Stimulated activated CD4-positive, alpha-beta T cell treated with anti-CD3 and anti-CD28 coated beads, Interleukin-2, amount 100 ng/mL, for 48 hours (primary cell): ENCODE measurements at places on chromosomes 13 and 19.

DNA sequence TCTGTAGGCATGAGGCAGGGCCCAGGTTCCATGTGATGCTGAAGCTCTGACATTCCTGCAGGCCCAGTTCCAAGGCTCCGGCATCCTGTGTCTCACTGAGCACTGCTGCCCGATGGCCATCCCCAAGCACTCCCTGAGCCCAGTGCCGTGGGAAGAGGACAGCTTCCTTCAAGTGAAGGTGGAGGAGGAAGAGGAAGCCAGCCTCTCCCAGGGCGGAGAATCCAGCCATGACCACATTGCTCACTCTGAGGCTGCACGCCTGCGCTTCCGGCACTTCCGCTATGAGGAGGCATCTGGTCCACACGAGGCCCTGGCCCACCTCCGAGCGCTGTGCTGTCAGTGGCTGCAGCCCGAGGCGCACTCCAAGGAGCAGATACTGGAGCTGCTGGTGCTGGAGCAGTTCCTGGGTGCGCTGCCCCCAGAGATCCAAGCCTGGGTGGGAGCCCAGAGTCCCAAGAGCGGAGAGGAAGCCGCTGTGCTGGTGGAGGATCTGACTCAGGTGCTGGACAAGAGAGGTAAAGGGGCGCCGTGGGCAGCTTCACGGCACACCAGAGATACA is 8.0 kb downstream of the ZSCAN22 start:
- DNase-seq = no peak

DNA sequence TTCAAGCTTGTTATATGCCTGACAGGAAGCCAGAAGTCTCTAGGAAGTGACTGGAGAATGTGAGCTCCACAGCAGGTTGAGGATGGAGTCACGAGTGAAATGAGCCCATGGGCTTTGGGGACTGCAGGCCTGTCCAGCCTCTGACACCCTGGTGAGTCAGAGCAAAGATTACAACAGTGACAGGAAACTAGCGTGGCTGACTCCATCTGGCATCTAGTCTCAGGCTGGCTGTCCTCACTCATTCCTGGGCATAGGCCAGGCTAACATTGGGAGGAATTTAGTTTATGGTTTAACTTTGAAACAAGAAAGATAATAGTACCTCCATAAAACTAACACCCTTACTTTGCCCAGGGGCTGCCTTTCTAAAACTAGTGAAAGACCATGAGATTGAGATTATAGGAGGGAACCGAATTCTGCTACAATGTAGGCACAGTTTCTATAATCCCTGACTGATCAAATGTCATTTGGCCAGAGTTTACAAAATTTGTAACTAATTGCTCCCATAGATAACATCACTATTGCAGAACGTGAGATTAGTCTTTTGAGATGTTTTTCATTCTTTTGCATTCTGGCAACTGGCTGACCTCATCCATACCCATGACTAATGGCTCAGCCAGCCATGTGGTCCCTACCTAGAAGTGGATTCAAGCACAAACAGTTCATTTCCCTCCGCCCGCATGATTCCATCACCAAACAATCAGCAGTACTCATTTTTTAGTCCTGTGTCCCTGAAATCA is 28.4 kb downstream of the PSG1 start:
- DNase-seq = no peak

- no peak for DNase-seq
Measured at GRCh38 chr19:56942756-56943155, 102.2 kb upstream of the PEG3 start.

DNA sequence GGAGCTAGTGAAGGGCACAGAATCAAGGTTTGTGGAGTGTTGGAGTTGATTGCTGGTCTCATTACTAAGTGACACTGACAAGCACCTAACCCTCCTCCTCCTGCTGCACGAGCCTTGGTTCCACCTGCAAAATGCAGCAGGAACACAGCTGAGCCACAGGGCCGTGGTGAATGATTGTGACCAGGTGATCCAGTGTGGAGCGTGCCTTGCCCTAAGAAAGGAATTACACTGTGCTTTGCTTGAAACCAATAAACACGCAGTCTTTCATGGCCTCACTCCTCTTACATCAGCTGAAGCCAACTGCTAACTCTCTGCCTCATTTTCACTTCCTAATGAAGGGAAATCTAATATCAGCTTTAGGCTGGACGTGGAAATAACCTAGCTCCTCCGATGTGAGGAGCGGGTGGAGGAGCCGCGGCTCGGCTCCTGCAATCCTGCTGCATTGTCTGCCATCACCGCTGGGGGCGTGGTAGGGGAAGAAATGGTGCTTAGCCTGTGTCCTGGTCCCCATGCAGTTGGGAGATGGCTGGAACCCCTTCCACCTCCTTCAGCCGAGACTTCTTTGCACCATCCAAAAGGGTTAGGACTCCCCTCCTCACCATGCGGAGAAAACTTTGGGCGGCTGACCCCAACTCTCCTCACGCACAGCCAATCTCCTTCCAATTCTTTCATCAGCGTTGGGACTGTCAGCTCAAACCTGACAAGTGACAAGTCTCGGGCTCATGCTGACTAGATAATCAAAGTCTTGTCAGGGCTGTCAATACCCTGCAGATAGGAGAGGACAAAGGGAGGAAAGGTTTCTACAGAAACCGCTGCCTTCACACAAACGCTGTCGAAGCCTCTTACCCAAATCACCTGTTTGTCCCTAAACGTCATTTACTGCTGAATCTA is 427.9 kb downstream of the ZNF536 start:
- peak; percentile 13 for DNase-seq

DNA sequence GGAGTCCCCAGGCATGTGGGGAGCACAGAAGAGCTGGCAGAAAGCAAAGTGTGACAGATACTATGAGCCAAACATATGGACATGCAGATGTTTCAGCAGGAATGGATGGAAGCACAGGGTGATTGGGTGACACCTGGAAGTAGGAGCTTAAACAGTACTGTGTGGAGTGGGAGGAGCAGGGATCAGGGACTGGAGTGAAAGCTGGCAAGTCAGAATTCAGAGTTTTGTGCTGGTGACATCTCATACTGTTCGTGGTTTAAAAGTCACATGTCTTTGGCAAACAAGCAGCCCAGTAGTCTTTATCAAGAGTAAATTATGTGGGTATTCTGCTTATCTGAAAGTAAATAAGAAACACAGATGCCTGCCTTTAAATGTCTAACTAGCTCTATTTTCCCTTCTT is 408.2 kb downstream of the COG6 start:
- no peak for DNase-seq

DNA sequence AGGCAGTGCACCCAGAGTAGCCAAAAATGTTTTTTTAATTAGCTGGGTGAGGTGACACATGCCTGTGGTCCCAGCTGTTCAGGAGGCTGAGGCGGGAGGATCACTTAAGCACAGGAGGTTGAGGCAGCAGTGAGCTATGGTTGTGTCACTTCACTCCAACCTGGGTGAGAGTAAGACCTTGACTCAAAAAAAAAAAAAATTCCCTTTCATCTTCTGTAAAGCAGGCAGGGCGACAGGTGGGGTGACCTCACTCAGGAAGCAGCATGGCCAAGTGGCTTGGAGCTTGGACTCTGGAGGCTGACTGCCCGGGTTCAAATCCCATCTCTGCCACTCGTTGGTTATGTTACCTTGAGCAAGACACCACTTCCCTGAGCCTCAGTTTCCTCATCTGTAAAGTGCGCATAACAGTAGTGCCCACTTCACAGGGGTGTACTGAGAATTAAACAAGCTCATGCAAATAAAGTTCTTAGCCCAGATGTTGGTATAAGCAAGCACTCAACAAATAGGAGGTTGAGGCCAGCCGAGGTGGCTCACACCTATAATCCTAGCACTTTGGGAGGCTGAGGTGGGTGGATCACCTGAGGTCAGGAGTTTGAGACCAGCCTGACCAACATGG is 48.3 kb downstream of the MAP4K1 start:
- no peak for DNase-seq

DNA sequence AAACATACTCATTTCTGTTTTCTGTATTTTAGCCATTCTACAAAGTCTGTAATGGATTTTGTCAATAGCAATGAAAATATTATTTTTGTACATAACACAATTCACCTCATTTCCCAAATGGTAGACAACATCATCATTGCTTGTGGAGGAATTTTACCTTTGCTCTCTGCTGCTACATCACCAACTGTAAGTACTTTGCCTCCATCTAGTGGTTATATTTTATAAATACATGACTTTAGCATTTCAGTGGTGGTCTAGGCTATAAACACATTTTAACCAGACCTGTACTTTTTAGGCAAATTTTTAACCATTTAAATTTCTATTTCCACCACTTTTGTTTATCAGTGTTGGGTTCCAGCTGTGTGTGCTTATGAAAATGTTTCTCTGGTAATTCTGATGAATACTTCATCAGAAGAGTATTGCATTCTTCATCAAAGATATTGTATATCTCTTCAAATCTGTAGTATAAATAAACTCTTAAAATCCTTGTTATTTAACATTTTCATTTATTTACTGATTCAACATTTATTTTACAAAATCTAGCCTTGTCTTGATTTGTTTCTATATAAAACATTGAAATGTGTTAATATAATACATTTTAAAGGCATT is 222.4 kb downstream of the NBEA start:
- no peak for DNase-seq

DNA sequence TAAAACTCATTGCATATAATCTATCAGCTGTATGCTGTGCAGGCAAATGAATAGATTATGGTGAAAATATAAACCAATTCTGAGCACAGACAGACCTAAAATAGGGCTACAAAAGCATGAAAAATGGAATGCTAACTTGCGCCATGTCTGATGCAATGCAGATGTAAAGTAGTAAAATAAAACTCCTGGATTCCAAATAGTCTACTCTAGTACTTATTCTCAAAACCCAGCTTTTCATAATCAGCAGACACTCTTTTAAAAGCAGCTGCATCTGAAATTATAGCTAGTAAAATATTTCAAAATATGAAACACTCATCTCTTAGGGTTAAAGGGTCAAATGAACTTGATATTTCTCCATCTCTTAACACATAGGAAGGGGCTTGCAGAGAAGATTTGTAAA is 4.7 kb upstream of the POMP start:
- DNase-seq = no peak

DNA sequence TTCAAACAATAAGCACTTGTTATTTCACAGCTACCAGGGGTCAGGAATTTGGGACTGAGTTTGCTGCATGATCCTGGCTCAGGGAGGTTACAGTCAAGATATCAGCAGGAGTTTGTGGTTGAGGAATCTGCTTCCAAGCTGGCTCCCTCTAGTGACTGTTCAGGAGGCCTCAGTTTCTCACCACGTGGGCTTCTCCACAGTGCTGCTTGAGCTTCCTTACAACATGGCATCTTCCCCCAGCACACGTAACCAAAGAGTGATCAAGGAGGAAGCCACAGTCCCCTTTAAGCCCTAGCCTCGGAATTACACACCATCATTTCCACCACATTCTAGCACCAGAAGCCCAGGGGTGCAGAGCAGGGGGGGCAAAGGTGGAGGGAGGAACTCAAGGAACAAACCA is 28.8 kb downstream of the CELF5 start:
- DNase-seq = no peak

DNA sequence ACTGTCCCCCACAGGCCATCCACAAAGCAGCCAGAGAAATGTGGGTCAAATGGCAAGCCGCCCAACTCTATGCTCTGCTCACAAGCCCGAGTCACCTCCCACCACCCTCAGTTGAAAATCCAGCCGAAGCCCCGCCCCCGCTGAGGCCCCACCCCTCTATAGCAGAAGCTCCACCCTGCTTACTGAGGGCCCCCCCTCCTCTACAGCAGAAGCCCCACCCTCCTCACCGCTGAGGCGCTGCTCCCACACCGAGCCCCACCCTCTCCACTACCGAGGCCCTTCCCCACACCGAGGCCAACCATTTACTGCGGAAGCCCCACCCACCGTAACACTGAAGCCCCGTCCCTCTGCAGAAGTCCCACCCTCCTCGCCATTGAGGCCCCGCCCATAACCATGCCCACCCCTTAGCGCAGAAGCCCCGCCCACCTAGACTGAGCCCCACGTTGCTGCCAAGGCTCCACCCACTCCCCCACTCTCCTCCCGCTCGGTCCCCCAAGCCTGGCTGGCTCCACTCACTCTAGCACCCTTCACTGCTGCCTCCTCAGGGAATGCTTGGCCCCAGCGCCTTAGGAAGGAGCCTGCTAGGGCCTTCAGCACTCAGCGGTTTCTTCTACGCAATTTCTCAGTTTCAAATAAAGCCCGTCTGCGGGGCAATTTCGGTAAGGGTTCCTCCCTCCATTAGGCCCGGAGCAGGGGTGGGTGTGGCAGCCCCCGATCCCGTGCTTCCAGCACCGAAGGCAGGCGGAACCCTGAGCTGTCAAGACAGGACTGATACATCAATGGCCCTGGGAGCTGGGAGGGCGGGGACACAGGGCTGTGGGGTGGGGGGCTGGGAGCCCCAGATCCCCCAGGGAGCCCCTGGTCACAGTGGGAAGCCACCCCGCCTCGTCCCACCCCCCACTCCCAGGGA is 9.0 kb upstream of the MYDGF start:
- DNase-seq = peak; percentile 15

DNA sequence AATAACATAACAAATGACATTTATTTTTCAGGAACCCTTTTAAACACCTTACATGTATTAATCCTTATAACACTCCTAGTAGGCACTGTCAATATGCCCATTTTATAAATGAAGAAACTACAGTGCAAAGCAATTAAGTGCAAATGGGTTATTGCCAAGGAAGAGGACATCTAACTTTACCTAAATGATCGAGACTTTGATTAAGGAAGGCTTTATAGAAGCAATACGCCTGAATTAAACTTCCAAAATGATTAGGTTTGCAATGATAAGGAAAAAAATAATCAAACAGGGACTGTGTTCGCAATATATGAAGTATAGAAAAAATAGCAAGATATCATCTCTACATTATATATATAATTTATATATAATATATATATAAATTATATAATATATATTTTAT is 613.7 kb upstream of the GPC6 start:
- DNase-seq = no peak

DNA sequence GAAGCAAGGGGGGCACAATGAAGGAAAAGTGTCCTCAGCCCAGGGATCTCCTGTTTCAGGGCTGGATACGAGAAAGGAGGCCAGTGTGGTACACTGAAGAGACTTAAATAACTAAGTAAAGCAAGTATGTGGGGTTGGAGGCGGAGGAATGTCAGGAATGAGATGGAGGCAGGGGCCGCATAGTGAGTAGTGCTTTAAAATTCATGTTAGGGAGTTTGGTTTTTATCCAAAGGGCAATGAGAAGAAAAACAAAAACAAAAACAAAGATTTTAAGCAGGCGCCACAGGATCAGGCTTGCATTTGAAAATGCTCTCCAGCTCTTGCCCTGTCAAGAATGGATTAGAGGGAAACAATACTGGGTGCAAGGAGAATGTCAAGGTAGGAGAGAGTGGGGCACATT is 273.4 kb downstream of the DCLK1 start:
- DNase-seq = no peak
